ENCODE measurements at places on chromosomes 2 and 18.
A peak's percentile ranks its signal among the peaks of the same experiment; 100 is the strongest.

DNA sequence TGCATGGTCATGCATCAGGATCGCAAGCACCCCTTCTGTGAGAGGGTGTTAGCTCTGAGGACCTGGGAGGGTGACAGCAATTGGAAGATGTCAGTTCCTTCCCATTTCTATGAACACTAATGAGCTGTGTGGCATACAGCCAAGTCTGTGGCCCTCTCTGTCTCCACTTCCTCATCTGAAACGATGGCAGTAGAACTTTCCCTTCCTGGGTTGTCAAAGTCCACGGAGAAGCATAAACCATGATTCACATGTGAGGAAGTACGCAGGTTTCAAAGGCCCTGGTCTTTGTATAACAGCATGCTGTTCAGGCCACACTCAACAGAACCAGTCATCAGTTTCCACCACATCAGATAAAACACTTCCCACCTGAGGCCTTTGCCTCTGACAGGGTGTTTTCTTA lies 167.4 kb upstream of the RAB6C start:
- no peak for DNase-seq

DNA sequence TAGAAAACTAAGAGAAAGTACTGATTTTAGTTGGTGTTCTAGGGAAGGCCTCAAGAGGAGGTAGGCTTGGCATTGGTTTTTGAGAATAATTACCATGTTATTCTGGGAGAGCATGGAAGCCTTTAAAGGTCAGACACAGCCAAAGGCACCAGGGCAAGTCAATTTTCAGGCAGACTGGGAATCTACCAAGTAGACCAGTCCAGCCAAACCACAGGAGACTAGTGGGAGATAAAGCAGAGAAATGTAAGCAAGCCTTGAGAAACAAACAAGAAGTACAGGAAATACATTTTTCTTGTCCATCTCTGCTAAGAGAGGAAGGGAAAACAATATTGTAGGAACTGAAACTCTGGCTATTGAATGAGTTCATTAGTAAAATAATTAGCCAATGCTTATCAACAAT lies 5.5 kb upstream of the CCDC68 start:
- no peak for DNase-seq

- no peak for DNase-seq
These were observed 820.2 kb upstream of the SALL3 start for GRCh38 chr18:78159397-78159796.

- DNase-seq = no peak
These were observed 26.0 kb upstream of the RUFY4 start for GRCh38 chr2:218043100-218043499.

GRCh38 chr2:189873696-189874095 lies 89.4 kb downstream of the PMS1 start:
- DNase-seq = no peak

DNA sequence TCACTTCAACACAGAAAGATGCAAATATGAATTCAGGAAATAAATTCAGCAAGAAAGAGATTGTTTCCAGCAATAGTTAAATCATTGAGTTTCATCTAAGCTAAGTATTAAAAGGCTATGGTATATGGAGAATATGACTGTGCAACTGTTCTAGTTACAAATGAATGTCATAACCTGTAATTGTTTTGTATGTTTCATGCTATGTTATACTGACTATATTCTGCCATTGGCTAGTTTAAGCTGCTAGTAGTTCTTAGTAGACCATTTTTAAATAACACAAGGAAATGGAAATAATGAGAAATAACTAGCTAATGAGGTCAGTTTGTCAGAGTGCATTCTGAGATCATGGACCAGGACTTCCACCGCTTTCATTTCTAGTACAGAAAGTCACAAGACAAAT lies 1154.9 kb upstream of the TMEFF2 start:
- no peak for DNase-seq

GRCh38 chr2:10305715-10306114 lies 3.0 kb downstream of the HPCAL1 start:
- peak; percentile 31 for DNase-seq

GRCh38 chr18:67194886-67195285 lies 321.6 kb downstream of the DSEL start:
- DNase-seq = no peak

GRCh38 chr18:63444580-63444979 lies 22.3 kb upstream of the VPS4B start:
- DNase-seq = no peak

DNA sequence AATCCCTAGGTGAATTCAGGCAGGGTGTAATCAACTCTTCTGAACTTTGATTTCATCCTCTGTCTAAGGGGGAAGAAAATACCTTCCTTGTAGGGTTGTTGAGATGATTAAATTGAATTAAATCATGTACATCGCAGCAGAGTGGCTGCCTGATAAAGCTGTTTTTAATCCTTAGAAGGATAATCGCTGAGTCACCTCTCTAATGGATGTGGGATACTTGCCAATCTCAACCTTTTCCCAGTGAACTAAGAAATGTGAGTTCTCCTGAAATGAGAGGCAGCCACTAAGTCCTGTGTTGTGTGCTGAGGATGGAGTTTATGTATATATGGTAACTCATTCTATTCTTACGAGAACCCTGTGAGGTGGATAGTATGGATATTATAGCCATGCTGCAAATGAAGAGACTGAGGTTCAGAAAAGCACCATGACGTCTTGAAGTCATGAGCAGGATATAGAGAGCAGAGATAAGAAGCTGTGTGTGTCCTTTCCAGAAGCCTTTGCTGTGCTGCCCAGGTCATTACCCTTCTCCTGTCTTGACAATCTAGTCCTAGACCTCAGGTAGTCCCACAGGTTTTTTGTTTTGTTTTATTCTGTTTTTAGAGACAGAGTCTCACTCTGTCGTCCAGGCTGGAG lies 93.3 kb downstream of the HNRNPLL start:
- DNase-seq = no peak

GRCh38 chr2:172467382-172467781 lies 40.0 kb downstream of the ITGA6 start:
- DNase-seq = no peak

GRCh38 chr2:150572961-150573395 lies 85.5 kb upstream of the RND3 start:
- no peak for DNase-seq

DNA sequence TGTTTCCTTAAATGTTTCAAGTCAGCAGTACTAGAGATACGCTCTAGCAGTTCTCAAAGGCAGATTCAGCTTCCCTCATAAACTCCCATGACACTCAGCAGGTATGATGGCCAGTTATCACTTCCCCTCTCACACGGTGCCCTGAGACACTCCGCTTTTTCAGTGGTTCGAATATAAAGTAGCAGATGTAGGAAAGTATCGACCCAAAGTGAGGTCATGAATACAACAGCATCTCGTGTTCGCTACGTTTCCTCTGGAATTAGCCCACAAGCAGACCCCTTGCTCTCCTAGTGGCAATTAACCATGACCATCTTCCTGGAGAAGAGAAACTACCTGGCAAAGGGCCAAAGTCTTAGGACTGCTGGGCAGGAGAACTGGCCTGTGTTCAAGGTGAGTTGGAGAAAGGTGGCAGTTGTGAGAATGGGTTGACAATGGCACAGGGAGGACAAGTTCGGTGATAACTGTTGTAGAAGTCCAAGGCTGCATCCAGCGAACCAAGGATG lies 9.3 kb upstream of the AGBL5 start:
- no peak for DNase-seq

DNA sequence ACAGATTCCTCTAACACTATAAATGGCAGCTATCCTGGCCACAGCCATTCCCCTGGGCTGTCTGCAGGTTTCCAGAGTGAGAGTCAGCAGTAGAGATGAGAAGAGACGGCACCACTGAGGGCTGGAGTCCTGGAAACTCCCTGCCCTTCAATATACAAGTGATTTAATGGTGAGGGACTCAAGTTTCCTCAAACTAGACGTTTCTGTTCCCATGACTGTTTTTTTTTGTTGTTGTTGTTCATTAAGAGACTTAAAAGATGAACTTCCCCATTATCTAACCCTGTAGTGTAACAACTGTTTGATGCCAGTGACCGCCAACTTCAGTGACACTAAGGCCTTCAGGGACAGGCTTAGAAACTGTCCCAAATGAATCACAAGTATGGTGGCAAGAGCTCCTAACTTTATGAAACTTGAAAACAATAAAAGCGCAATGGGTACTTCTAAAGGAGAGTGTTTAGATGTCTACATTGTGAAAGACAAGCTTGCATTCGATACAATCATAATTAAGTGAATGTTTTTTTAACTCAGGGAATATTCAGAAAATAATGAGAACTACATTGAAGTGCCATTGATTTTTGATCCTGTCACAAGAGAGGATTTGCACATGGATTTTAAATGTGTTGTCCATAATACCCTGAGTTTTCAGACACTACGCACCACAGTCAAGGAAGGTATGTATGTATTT lies 34.0 kb downstream of the IL1R2 start:
- no peak for DNase-seq

- no peak for DNase-seq
These were observed 127.0 kb downstream of the ST6GAL2 start for GRCh38 chr2:106758901-106759497.

GRCh38 chr2:239738159-239738558 lies 287.0 kb downstream of the NDUFA10 start:
- DNase-seq = no peak

DNA sequence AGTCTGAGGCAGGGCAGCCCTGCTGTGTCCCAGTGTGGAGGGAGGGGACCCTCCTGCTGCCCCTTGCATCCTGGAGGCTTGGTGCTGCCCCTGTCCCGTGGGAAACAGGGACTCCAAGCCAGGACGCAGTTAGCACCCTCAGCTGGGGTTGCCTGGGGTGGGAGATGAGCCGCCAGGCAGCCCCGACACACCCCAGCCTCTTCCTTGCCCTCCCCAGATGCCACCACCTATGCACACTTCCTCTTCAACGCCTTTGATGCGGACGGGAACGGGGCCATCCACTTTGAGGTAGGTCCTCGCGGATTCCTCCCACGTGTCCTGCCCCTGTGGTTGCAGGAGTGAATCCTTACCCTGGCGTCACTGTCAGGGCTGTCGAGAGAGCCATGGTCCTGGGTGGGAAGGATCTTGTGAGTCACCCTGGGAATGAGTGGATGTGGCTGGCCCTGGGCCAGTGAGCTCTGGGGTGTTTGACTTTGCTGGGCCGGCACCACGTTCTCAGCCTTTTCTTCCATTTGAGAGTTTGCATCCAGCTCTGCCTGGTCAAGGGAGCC lies 27.5 kb upstream of the FAHD2A start:
- DNase-seq = no peak

DNA sequence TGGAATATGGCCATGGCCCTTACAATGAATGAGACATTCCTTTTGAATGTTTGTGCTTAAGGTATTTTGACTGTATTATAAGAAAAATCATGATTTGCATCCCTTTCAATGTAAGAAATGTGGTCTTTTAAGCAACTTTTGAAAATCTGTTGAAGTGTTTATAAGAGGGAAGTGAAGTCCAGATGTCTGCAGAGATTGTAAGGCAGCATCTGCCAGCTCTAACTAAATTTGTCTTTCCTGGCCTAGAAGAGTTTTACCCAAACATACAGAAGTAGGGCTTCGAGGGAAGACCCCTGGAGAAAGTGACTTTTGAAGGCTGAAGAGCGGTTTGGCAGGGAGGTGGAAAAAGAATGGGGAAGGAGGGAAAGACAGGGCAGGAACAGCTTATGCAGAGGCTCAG lies 12.2 kb downstream of the EML6 start:
- DNase-seq = no peak

DNA sequence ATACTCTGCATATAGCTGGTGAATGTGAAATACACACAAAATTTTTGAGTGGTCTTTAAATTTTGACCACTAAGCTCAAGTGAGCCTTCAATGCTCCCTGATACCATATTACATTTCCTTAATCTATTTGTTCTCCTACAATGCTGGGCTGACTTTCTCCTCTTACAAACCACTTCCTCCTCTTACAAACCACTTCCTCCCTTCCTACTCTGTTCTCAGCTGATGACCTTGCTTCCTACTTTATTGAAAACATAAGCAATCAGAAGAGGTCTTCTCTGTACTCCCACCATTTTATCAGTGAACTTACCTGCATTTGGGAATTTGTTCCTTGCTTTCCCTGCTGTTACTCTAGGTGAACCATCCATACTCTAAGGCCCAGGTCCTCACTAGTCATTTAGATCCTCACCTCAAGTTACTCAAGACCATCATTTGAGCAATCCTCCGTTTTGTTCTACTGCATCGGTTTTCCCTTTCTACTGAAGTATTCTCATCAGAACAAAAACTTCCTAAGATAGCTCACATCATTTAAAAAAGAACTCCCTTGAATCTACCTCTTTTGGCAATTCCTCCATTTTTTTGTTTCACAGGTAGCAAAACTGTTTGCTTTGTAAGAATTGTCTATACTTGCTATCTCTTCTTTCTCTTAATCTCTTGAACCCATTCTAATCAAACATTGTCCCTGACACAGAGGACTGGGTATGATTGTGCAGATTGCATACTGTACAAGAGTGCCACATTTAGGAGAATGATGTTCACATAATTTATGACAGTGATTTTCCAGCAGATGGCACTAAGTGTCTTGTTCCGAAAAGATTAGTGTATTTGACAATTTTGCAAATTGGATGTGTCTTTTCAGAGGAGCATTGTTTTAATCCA lies 96.5 kb downstream of the EPB41L5 start:
- DNase-seq = no peak

DNA sequence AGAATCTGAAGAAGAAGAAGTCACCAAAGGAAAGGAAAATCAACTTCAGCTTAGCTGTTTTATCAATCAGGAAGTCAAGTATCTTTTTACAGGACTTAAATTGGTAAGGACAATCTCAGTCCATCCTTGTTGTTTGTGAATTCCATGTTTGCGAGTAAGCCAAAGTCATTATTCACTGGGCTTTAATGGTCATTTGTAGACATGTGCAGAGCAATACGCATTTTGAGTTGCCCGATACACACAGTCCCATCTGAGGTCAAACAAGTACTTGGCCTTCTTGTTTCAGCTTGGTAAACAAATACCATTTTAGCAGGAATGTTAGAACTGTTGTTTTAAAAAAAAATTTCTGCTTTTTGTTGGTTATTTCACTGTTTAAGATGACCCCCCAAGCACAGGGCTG lies 40.9 kb downstream of the USP14 start:
- no peak for DNase-seq

GRCh38 chr2:158140201-158140600 lies 38.5 kb downstream of the UPP2 start:
- DNase-seq = no peak

DNA sequence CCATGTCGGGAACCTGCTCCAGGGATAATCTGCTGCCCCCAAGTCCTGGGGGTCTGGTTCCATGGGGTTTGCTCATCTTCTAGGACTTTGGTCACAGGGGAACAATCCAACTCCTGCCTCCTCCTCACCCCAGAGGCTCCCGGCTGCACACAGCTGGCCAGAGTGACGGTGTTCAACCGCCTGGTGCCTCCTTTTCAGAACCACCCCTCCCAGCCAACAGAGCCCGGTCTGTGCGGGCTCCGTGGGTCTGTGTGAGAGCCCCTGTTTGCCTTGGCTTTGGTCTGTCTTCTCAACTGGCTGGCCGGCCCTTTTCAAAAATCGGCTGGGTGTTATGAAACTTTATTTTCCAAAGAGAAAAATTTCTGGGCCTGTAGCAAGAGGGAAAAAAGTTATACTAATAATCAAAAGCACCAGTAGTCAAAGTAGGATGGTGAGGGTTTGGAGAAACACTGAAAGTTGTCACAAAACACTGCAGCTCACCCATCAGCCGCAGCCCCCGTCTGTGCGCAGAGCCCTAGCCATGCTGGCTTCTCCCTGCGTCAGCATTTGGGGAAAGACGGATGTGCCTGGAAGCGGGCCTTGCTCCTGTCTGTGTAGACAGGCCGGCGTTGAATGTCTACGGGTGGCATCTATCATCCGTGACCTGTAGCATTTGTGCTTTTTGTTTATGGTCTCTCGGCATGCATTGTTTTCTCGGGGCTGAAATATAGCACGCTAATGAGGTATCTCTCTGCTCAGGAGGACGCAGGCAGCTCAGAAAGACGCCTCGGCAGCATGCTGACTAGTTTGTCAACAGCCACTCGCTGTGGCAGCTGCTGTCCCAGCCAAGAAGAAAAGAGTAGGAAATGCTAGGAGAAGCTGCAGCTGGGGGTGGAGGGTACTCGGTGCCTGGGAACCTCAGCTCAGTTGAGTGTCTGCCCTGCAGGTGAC lies 138.6 kb downstream of the GLI2 start:
- no peak for DNase-seq
